Activated naive CD4-positive, alpha-beta T cell treated with Interleukin-2 at 50 U/mL for 16 hours (primary cell): ENCODE measurements at places on chromosomes 2 and 18.
A peak's percentile ranks its signal among the peaks of the same experiment; 100 is the strongest.

- no peak for DNase-seq
Observed at GRCh38 chr2:173393186-173393585, 38.5 kb downstream of the CDCA7 start.

- no peak for DNase-seq
Observed at GRCh38 chr2:238816291-238816690, 31.6 kb upstream of the TWIST2 start.

- DNase-seq, result no peak
Observed at GRCh38 chr18:33560686-33561370, 17.2 kb upstream of the ASXL3 start.

DNA sequence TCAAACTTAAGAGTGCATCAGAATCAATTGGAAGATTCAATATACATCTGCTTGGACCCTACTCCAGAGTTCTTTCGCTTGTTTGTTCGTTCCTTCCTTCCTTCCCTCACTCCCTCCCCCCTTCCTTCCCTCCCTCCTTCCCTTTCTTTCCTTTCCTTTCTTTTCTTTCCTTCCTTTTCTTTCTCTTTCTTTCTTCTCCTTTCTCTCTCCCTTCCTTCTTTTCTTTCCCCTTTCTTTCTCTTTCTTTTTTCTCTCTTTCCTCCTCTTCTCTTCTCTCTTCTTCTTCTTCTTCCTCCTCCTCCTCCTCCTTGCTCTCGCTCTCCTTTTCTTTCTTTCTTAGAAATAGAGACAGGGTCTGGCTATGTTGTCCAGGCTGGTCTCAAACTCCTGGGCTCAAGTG lies 45.9 kb downstream of the MTHFD2 start:
- no peak for DNase-seq

DNA sequence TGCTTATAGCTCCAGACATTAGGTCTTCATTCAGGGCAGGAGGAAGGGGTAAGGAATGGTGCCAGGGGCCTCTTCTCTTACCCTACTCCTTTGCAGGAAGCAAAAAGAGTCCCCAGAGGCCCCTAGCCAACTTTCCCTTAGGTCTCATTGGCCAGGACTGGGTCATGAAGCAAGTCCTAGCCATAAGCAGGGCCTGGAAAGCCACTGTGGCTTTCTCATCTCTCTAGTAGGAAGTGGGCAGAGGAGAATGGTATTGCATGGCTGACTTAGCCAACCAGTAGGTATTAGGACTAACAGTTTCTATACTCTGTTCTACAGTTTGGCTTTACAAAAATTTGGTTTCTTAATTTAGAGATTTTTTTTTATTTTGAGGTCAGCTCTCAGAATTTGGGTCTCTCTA lies 4.8 kb downstream of the FAM228A start:
- DNase-seq, result no peak

DNA sequence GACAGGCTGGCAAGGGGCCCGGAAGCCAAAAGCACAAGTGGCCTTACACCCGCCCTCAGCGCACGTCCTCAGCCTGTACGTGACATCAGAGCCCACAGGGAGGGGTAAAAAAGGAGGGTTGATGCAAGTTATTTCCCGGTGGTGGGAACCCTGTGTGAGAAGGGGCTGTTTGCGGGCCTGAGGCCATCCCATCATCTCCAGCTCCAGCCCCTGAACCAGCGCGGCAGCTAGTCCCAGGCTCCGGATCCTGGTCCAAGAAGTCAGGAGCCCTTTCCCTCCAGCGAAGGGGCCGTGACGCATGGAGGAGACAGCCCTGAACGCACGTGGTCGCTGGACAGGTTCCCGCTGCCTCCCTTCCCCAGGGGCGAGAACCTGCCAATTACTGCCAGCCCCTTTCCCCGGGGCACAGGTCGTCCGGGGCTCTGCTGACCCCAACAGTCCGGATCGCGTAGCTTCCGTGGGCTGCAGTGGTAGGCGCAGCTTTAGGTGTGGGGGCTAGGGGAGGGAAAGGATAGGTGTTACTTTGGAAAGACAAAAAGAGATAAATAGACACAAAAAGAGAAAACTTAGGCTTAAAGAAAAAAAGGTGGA lies 1.3 kb upstream of the LRP2 start:
- DNase-seq, result peak; percentile 57

DNA sequence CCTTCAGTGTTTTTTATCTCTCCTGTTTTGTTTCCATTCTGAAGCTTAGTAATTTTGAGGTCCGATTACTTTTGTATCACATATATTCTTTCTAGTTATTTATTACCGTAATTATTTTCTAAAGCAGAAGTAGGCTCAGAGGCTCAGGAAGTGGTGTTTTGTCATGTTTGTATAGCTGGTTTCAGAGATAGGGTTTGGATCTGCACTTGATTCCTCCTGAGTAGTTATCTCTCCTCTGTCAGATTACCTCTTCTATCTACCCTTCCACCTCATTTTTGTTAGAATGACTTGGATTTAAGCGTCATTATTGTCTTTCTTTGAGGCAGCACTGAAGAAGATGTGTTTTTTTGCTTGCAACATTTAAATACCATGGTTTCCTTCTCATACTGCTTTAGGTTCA lies 95.4 kb downstream of the MTA3 start:
- no peak for DNase-seq

DNA sequence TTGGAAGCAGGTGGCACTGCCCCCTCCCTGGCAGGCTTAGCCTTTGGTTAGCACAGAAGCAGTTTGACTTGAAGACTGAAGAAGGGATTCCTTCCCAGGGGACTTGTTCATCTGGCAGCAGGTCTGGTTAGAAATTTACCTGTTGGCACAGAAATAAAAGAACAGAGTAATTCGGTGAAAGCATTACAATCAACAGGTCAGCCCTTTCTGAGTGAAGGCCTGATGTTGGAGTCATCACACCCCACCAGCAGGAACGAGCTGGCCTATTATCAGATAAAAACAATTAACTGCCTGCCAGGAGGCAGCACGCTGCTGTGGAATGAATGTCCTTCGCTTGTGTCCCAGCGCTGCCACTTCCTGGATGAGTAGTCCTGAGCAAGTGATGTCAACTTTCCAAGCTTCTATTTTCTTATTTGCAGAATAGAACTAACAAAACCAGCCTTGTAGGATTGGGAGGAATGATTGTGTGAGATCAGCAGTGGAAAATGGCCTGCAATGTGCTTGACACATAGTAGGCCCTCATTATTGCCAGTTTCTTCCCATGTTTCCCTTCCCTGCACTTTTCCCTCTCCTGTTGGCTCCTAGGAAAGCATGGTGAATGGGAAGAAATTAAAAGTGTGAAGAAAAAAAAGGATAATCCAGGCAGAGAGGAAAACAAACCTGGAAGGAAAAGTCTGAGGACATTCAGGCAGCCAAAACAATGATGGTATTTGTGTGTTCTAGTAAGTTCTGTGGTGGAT lies 29.0 kb downstream of the LGALSL start:
- DNase-seq, result no peak

DNA sequence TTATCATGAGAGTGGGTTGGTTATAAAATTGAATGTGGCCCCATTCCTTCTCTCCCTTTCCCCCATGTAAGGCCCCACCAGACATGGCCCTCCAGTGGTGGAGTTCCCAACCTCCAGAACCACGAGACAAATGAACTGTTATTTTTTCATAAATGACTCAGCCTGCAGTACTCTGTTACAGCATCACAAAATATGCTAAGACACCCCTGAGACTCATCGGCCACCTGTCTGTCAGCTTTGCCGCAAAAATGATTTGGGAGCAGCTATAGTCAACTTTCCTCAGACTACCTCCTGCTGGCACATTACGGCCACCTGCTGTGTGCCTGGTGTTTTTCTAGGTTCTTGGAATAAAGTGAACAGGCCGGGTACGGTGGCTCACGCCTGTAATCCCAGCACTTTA lies 21.4 kb upstream of the C1QL2 start:
- no peak for DNase-seq

DNA sequence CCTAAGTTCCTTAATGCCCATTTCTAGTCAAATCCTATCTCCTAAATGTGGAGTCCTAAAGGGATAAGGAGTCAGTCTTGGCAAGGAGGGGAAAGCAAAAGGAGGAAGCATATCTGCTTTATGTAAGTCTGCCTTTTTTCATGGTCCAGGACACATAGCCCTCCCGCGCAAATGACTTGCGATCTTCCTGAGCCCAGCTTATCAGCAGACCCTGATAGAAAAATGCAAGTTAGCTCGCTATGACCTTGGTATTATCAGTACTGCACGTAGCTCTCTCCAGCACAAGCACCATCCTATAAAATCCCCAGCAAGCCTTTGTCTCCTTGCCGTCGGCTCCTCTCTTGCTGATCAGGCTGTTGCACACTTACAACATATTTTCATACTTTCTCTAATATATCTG lies 281.4 kb upstream of the KCNH7 start:
- no peak for DNase-seq

DNA sequence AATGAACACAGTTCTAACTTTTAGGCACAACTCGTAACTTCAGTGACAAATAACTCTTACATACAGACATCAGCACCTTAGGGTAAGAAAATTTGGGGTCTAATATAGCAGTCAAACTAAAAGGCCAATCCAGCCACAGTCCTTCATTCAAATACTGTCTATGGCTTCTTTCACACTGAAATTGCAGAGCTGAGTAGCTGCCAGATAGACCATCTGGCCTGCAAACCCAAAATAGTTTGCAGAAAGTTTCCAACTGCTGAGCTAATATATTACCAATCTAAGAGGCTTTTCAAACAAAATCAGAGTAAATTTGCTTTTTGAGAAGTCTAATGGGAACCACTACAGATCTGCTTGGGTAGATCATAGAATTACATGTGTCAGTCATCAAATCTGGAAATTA lies 183.4 kb downstream of the GALR1 start:
- no peak for DNase-seq
